ENCODE measurements at places on chromosomes 11 and 22. TPM values are rescaled to one million over a fixed set of nuclear protein-coding genes. Genes with fewer than 3 reads are reported as not detected.

The HBB gene
- total RNA-seq = 3,950 TPM

GRCh38 chr22:19784384-19785175 is 24.0 kb downstream of the TBX1 start:
- no peak for DNase-seq

DNA sequence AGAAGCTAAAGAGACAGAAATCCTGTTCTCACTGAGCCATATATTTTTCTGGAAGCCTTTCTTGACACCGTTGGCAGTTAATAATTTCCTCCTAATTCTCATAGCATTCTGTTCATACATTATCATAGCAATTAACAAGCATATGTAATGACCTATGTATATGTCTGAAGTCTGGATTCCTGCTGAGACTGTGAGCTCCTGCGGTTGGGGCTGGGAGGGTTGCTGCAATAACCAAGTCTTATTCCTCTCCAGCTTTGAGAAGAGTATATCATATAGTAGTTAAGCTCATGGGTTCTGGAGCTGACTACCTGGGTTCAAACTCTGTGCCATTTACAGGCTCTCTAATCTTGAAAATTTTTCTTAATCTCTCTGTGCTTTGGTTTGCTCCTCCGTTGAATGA is 175.2 kb downstream of the MAML2 start:
- no peak for DNase-seq

DNA sequence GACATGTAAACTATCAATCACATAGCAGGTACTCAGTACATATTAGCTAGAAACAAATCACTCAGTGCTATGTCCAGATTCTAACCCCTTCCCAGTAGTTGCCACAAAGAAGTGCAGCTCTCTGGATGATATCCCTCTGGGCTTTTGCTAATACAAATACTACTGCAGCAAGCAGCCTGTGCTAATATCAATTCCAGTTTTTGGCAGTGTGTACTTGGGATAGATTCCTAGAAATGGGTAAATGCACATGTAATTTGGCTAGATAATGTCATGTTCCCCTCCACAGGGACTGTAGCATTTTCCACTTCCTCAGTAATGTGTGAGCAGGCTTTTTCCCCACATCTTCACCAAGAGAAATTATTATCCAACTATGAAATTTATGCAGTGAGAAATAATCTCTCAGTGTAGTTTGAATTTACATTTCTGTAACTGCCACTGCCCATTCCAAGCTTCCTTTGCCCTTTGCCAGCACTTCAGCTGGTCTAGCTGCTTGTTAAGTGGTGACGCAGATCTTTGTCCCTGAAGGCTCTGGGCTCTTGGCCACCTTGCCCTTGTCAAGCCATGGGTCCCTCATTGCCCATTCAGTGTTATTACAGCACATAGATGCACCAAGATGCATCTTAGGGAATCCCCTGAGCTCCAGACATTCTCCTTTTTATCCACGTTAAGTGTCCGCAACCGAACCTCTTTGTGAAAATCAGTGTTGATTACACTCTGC is 107.1 kb upstream of the CLPB start:
- no peak for DNase-seq

GRCh38 chr11:11395126-11395525 is 42.1 kb upstream of the CSNK2A3 start:
- no peak for DNase-seq

The PLEKHB1 gene
- total RNA-seq = 0.75 TPM

GRCh38 chr22:47279337-47279736 is 516.9 kb downstream of the TBC1D22A start:
- DNase-seq = no peak

DNA sequence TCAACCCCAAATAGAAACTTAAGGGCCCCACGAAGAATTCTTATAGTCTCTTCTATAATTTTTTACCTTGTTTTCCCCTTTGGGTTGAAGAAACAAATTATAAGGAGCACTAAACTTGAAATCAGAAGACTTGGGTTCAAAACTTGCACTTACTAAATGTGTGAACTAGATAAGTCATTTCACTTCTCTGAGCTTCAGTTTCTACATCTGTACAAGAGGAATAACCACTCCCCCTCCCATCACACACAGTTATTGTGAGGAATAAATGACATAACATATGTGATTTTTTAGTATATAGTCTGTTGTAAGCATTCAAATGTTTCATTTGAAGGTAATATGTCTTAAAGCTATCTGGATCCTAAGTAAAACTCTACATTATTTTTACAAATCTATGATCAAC is 78.8 kb downstream of the LIF start:
- no peak for DNase-seq

GRCh38 chr11:130511765-130512164 is 63.3 kb downstream of the ADAMTS15 start:
- DNase-seq = no peak

DNA sequence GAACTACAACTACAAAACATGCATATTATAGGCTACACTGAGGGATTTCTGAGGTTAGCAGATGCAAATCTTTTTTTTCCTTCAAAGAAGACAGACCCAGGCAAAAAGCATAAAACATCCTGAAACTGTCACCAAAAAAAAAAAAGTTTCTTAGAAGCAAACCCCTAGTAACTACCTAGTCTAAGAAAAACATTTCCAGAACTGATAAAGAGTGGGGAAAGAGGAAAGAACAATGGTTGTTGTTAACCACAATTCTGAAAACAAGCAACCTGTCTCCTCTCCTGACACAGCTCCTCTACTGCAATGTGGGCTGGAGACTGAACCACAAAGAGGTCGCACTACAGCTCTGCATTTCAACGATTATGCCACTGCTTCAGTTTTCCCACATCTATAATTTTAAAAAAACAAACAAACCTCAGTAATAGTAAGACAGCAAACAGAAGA is 15.0 kb downstream of the DENND5A start:
- DNase-seq = no peak

- no peak for DNase-seq
Observed at GRCh38 chr11:8370812-8371515, 107.3 kb upstream of the LMO1 start.

- DNase-seq = no peak
Observed at GRCh38 chr22:45968751-45969413, 8.1 kb downstream of the WNT7B start.

The MS4A2 gene
- total RNA-seq = 0.08 TPM

GRCh38 chr22:35648066-35649025 is at the start of gene APOL6:
APOL6 (plus strand) TSS chr22:35648446; CDS start chr22:35656426, 7,980 bp downstream.
- peak; percentile 41 for DNase-seq

The YPEL1 gene
- 0.98 TPM for total RNA-seq

The IPO7 gene
- 47.1 TPM for total RNA-seq

The SEZ6L gene
- under 0.01 TPM for total RNA-seq

GRCh38 chr11:120875986-120876385 is 147.9 kb upstream of the TBCEL start:
- no peak for DNase-seq

GRCh38 chr11:96295369-96295768 is 47.6 kb downstream of the MAML2 start:
- no peak for DNase-seq

DNA sequence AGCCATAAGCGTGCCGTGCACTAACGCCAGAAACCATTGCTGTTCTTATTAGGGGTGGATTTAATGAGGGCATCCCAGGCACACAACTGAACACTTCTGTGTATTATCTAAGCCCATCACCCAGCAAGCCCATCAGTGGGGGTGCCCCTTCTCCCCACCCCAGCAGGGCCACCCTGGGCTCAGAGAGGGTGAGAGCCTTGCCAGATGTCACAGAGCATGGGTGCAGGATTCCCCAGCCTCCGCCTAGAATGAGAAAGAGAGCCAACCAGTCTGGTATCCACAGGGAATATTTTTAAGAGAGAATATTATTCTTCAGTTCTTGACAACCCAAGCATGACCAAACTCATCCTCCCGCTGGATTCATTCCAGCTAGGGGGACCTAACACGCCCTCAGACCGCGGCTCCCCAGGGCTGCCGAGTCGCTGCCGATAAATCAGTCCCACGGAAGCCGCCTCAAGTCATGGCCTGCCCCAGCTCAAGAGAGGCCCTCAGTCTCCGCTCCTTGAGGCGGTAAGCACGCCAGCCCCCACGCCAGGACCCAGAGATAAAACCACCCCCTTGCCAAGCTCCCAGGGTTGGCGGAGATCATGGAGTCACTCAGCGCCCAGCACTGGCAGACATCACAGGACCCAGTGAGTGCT is 47.2 kb downstream of the MN1 start:
- DNase-seq = no peak

- no peak for DNase-seq
Observed at GRCh38 chr11:111627591-111627990, 25.3 kb downstream of the SIK2 start.

GRCh38 chr11:8649361-8649760 is 33.1 kb downstream of the TRIM66 start:
- DNase-seq = no peak

The UPK3A gene
- total RNA-seq = not detected

- DNase-seq = no peak
Observed at GRCh38 chr11:64232967-64233315, 1.4 kb upstream of the VEGFB start.

DNA sequence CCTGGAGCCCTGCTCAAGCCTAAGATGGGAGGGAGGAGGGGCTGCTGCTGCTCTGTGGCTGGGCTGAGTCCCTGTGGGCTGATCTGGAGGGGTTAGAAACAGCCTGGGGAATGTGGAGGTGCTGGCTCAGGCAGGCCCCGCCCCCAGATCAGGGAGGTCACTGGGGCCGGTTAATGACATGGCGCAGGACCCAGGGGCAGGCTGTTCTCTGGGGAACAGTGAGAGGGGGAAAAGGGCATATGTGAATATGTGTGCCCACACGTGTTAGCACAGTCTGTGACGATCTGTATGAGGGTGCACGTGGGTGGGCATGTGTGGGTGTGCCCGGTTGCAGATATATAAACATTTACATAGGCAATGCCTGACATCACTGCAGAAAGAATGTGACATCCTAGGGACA is 143.5 kb downstream of the MIAT start:
- DNase-seq = no peak

The P2RX6 gene
- total RNA-seq = 0.05 TPM

The TMPRSS5 gene
- 0.05 TPM for total RNA-seq

DNA sequence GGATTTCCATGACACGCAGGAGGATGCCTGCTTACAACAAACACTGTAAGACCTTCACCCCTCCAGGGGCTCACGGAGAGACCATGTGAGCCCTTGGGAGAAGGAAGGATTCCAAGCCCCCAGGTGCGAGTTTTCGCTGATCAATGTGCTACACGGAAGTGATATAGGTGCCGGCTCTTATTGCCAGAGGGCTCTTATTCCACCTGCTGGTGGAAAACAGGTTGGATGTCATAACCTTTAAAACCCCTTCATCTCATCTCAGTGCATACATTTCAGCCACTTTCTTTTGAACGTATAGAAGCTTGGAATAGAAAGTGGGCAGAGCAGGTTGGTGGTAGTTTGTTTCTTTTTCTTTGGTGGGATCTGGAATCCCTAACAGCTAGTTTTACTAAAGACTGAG is 25.8 kb downstream of the LAYN start:
- DNase-seq = no peak

DNA sequence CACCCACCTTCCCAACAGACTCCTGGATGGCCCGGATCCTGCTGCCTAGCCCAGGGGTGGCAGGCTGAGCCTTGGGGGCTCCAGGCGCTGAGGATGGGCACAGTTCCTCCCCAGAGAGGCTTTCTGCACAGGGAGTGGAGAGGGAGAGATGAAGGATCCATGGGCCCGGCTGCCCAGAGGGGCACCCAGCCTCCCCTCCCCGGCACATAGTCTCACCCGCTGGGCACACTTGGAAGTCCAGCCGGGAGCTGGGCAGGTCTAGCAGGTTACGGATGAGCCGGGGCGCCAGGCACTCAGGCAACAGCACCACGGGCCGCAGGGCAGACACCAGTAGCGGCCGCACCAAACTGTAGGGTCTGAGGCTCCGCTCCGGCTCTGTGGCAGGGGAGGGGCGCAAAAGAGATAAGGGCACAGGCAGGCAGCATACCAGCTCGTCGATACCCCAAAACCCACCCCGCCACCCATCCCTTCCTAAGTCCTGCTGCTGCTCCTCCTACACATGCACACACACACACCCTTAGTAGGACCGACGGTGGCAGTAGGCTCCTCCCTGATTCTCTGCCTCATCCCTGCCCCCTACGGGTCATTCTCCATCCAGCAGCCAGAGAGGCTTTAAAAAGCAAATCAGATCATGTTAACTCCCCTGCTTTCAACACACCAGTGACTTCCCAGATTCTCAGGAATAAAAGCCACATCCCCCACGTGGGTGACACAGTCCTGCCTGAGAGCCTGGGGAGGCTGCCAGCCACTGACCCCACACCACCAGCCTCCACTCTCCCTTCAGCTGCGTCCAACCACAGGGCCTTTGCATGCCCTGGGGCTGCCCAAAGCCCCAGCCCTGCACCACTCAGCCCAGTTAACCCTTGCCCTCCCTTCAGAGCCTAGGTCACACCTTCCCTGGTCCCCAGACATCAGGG is 6.5 kb upstream of the MFNG start:
- no peak for DNase-seq

DNA sequence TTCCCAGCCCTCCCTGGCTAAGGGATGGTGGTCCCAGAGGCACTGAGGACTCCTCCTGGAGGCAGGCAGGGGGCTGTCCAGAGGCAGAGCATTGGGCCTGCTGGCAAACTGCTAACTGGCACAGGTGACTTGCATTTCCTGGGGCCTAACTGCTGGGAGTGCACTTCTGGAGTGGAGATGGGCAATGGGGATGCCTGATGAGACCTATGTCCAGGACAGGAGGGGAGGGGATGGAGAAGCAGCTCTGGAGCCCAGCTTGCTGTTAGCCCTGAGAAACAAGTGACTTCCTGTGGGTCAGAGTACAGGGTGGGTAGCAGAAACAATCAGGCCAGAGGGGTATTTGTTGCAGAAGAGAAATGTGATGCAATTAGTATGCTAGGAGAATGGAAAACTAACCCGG is 253.2 kb downstream of the ST3GAL4 start:
- no peak for DNase-seq

- DNase-seq = no peak
Observed at GRCh38 chr11:79694368-79694767, 253.5 kb upstream of the TENM4 start.

DNA sequence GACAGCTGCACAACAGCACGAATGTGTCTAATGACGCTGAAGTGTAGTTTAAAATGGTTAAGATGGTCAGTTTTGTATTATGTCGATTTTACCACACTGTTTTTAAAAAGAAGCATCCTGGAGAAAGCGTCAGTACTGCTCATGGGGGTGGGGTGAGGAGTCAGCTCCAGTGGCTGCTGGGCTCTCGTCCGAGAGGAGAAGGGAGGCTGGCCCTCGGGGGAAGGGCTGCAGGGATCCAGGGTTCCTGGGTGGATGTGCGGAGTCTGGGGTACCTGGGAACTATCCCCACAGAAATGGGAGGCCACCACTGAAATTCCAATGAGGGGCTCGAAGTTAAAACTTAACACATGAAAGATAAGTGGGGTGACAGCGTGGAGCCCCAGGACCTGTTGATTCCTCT is 11.9 kb downstream of the C11orf21 start:
- DNase-seq = peak; percentile 5

DNA sequence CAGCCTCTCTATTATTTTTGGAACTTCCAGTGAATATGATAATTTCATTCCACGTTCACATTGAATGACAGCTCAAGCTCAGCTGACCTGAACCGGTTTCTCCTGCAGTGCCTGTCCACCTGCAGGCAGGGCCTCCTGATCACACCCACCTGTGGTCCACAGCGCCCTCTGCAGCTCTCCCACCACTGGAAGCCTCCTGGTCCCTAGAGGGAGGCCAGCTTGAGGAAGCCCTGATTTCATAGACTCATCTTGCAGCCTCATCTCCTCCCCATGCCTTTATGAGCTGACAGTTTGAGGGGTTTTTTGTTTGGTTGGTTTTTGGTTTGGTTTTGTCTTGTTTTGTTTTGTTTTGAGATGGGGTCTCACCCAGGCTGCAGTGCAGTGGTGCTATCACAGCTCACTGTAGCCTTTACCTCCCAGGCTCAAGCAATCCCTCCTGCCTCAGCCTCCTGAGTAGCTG is 29.9 kb upstream of the MALAT1 start:
- peak; percentile 85 for DNase-seq
